ENCODE measurements at places on chromosomes 7 and 10.

GRCh38 chr7:98852826-98853225, 17.0 kb downstream of the TMEM130 start:
- DNase-seq = no peak

- no peak for DNase-seq
These were observed 25.0 kb upstream of the CNNM1 start for GRCh38 chr10:99303899-99304861.

DNA sequence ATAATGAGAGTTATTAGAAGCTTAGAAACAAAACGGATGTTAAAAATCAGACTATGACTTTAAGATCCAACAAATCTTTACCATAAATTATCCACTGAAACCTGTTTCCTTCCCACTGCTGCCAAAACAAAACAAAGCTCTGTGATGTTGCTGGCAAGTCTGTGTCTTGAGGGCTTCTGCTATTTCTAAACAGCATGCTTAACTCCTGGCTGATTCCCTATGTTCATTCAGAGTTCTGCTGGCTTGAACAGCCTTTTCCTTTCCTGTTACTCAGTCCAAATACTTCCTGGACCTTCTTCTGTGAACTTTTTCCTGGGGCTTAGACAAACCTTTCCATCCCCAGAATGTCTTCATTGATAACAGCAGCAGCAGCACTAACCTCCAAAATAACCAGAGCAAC, 448.1 kb downstream of the SORCS1 start:
- DNase-seq = no peak

GRCh38 chr7:15625466-15625865, 61.0 kb downstream of the MEOX2 start:
- no peak for DNase-seq

DNA sequence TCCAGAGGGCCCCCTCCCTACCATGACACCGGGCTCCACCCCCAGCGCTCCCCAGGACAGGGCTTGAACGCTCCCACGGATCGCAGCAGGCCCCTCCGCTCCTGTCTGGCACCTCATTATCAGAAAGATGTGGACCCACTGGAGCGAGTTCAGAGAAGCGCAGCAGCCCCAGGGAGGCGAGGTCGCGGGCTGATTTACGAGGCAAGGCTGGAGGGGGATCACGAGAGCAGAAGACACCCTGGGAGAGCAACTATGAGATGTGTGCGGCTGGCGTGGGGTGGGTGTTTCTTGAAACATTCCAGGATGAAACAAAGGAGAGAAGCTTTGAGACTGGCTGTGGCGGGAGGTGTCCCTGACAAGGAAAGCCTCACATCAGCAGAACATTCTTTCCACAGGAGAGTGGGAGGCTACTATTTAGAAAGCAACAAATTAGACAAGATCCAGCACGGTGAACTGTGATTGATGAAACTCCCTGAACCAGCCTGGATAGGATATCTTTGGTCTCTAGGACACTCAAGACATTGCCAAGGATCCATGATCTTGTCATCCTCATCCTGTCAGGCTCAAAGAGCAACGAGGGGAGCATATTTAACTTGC, 66.0 kb downstream of the JCAD start:
- no peak for DNase-seq

- DNase-seq = no peak
These were observed 19.1 kb downstream of the ABLIM1 start for GRCh38 chr10:114638821-114639625.

DNA sequence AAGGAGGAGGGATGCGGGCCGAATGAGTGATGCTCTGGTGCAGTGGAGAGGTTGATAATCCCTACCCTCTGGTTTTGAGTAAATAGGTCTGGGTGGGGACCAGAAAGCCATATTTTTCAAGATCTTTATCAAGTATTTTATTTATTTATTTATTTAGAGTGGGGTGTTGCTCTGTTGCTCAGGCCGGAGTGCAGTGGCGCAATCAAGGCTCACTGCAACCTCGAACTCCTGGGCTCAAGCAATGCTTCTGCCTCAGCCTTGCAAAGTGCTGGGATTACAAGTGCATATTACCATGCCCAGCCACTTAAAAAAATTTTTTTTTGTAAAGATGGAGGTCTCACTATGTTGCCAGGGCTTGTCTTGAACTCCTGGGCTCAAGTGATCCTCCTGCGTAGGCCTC, 21.6 kb downstream of the SVIL start:
- DNase-seq = no peak

DNA sequence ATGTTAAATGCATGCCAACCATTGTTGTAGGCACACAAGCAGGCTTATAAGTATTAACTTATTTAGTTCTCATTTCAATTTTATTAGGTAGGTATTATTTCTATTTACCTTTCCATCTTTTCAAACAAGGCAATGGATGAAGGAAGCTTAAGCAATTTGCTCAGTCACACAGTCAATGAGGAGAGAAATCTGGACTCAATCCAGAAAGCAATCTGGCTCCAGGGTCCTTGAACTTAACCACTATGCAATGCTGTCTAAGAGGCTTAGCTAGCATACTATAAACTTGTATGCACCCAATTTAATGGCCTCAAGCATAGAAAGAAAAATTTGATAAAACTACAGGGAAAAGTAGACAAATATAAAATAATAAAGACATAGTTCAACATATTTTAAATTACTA, 88.6 kb downstream of the VWDE start:
- DNase-seq = no peak

- DNase-seq = no peak
These were observed 36.7 kb upstream of the HDAC9 start for GRCh38 chr7:18458830-18459229.

DNA sequence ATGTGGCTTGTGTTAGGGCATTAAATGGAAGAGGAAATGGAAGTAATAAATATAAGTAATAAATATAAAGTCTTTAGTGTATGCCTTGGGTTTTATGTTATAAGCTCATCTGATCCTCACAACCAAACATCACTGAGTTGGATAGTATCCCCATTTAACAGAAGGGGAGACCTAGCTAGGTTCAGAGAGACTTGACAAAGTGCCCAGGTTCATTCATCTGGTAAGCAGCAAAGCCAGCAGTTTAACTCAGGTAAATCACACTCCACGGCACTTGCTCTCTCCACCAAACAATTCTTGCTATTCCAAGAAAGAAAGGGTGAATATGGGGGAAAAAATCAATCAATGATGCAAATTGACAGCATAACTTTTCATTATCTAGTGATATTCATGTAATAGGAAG, 167.3 kb downstream of the MAGI2 start:
- no peak for DNase-seq

- DNase-seq = no peak
These were observed 13.7 kb upstream of the CD36 start for GRCh38 chr7:80624763-80625162.

DNA sequence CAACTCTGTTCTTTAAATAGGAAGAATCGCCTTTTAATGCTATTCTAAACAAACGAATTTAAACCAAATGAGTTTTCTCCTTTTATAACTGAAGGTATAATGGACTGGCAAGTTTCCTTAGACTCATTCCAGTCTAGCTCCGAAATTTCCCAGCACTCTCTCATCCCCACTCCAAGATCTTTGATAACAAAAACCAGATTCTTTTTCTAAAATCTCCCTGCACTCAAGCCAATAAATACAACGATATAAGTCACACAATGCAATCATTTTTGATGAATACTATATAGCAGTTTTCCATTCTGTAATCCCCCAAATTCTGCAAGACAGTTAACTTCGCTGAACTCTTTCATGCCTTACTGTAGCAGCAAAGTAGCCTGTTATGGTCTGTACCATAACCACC, 1.9 kb downstream of the OGA start:
- DNase-seq = no peak

GRCh38 chr10:69968830-69969229, 83.8 kb upstream of the MACROH2A2 start:
- no peak for DNase-seq

DNA sequence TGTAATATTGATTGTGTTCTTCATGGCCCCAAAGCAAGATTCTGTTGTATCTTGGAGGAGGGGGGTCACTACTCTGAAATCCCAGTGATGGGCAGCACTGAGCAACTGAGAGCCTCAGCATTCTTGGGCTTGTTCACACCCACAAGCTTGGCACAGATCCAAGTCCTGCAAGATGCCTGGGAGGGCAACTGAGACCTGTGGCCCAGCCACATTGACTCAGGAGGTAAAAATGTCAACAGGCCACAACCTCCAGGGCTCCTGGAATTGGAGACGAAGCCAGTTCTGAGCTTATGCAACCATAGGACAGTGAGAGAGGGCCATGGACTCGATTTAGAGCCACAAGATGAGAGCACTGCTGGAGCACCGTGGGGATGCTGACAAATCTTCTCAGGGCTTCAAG, 3.1 kb upstream of the DOCK1 start:
- DNase-seq = no peak
